ENCODE measurements at places on chromosomes 11 and 22.

GRCh38 chr11:68813773-68814172, 27.9 kb downstream of the CPT1A start:
- DNase-seq = no peak

DNA sequence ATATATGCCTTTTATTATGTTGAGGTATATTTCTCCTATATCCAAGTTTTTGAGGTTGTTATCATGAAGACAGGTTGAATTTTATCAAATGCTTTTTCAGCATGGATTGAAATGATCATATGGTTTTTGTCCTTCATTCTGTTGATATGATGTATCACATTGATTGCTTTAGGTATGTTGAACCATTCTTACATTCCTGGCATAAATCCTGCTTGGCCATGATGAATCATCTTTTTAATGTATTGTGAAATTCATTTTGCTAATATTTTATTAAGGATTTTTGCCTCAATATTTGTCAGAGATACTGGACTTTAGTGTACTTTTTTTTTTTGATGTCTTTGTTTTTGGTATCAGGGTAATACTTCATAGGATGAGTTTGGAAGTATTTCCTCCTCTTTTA, 283.8 kb upstream of the C11orf87 start:
- no peak for DNase-seq

- peak; percentile 4 for DNase-seq
Observed at GRCh38 chr11:76653674-76654284, 16.8 kb downstream of the LRRC32 start.

DNA sequence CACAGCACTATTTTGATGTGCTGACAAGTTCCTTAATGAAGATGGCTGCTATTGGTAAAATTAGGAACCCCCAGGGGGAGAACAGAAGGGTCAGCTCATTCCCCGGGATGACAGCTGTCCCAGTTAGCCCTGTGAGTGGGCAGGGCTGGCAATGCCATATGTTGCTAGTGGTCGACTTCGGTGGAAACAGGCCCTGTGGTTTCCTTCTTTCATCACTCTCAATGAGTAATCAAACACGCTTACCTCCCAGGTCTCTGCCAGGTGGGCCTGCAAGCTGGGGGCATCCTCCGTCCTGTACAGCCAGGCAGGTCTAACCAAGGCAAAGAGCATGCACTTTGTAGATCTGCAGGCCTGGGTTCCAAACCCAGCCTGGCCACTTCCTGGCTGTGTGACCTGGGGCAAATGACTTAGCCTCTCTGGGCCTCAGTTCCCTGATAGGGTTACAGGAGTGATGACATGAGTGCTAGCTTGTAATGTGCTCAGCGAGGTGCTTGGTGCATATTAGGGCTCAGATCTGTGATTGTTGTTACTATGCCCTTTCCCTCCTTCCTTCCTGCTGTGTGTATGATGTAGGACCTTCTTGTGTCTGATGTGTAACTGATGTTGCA, 85.2 kb downstream of the TSPAN18 start:
- no peak for DNase-seq

DNA sequence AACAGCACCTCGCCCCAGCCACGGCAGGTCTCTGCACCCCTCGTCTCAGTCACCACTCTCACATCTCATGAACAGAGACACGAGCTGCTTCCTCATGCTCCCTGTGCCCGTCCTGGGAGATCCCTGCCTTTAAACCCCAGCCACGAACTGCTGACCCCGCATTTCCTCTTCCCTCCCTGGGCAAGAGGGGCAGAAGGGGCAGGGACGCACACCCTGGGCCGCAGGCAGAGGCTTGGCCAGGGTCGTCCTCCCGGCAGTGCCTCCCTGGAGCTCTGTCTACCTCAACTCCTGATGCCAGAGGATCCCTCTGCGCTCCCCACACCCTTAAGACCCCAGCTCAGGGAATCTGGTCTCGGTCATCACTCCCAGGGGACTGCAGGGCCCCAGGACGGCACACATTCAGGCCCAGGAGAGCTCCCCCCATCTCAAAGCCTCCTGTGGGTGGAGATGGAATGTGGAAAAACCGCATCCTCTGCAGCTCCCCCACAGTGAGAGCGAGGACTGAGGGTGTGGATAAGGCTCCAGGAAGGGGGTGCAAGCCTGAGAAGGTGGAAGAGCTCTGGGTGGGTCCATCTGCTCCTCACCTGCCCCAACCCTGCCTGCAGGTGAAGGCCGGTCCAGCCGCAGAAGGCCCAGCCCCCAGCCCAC, 1.2 kb downstream of the BID start:
- DNase-seq = no peak
